ENCODE measurements at places on chromosomes 4 and X. TPM values are rescaled to one million over a fixed set of nuclear protein-coding genes. Genes with fewer than 3 reads are reported as not detected.

FAM184B gene
- total RNA-seq = not detected

MGAT4D gene
- total RNA-seq = not detected

HMGB3 gene
- 23.5 TPM for total RNA-seq

AMOT gene
- 0.97 TPM for total RNA-seq

EGFL6 gene
- not detected for total RNA-seq

PNMA5 gene
- total RNA-seq = not detected

MAGEA8 gene
- total RNA-seq = not detected

CYLC1 gene
- not detected for total RNA-seq

APOO gene
- 3.7 TPM for total RNA-seq

ACSL4 gene
- 51.8 TPM for total RNA-seq

CLNK gene
- total RNA-seq = not detected

ADAM29 gene
- total RNA-seq = 0.06 TPM

DDX53 gene
- total RNA-seq = not detected

OTUD6A gene
- total RNA-seq = not detected

Measured in bladder microvascular endothelial cell (primary cell).